Cerebellar nuclear complex (tissue), 1 donor: ENCODE measurements at places on chromosomes 16 and 17.

- DNase-seq: no peak
Observed at GRCh38 chr16:26391833-26392232, 674.9 kb upstream of the C16orf82 start.

GRCh38 chr17:7513850-7514419 lies 29.8 kb downstream of the POLR2A start:
- DNase-seq: no peak

DNA sequence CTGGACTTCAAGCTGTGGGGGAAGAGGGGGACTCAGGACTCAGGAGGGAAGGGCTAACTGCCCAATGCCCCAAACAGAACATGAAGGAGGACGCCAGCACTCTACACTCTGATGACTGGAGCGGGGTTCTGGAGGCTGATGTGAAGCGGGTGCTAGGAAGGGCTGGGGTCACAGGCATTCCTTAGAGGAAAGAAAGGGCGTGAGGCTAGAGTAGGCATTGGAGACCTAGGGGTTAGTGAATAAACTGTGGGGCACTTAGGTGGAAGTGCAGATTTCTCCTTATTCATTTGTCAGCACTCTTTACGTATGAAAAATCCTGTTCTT lies 760 bp upstream of the LMF1 start:
- DNase-seq: no peak

DNA sequence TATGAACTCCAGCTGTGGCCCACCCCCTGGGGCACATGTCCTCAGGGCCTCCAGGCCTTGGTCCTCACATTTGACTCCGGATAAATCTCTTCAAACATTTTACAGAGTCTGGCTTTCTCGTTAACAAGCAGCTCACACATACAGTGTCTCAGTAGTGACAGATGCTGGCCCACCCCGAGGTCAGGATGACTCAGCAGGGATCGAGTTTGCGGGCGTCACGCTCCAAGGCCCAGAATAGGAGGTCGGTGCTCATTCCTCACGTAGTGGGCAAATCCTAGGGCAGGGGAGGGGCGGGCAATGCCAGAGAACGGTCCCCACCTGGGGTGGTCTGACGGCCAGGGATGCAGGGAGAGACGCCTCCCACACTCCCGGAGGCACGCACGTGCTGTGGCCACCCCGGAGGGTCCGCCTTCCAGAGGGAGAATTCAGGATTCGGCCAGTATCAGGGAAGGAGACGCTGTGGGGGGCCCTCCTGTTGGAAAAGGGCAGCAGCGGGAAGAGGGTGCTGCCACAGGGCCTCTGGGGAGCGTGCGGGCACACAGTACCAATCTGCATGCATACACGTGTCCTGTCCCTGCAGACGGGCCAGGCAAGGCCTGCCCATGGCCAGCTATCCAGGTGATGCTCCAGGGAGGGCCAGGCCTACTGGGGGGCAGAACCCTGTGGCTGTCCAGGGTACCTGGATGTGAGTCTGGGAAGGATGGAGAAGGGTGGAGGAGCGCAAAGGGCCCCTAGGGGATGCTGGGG lies 8.6 kb downstream of the SLC7A5 start:
- no peak for DNase-seq
